ENCODE measurements at places on chromosomes 2 and 18.

DNA sequence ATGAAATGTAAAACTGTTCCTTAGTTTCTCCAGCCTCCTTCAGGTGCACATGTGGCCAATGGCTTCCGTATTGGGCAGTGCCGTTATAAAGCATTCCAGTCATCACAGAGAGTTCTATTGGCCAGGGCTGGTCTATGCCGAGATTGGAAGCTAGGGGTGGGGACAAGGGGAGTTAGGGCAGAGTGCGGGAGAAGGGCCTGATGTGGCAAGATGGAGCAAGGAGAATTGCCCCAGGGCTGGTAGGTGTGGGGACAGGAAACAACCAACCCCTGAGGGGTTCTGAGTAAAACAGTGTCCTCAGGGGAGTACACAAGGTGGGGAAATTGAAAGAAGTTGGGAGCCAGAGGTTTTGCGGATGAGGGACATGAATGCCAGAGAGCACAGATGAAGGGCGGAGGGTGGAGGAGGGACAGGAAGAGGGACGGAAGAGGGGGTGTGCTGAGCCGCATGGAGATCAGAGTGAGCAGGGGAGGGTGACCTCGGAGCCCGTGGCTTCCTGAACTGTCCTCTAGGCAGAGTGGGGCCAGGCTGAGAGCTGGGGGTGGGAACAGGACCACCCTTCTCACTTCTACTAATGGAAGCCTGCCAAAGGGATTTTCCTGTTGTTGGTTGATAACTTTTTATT, 9.1 kb upstream of the ATP6V1C2 start:
- no peak for DNase-seq

GRCh38 chr2:48412443-48413250, 117.3 kb upstream of the STON1 start:
- no peak for DNase-seq

DNA sequence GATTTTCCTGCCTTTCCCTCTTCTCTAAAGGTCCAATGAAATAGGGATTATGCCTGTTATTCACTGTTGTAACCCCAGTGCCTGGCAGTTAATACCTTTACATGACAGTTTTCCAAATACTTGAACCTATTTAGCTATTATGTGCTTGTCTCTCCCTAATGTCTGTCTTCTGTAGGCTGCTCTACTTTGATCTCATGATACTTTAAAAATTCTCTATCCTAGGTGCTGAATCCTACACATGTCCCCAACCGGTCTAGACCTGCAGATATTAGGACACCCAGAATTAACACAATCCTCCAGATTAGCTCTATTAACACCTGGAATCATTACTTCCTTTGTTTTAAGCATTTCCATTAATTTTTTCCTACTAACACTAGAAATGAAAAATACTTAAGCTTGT, 7.3 kb downstream of the CEBPZ start:
- DNase-seq = peak; percentile 12

GRCh38 chr2:156589381-156590079, 153.4 kb downstream of the GPD2 start:
- DNase-seq = peak; percentile 37

All from iPS-NIHi11 (cell line).